ENCODE measurements at places on chromosomes 1 and 21.

- peak; percentile 23 for DNase-seq
Observed at GRCh38 chr1:177209357-177209756, 38.6 kb downstream of the BRINP2 start.

DNA sequence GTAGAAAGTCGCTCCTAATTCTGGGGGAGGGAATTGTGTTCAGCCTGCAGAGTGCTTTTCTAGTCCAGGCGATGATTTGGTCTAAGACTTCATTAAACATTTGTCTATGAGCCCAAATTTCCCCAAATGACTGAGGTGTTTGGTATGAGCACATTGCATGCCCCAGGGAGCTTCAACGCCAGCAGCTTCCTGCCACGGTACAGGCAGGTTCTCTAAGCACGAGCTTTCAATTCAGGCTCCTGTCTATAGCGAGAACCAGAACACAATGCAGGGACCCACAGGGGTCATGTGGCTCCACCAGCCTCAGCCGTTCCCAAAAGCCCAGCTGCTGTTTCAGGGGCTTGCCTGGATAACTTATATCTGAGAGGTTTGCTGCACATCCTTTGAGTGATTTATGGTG is 34.1 kb upstream of the H6PD start:
- DNase-seq: no peak

DNA sequence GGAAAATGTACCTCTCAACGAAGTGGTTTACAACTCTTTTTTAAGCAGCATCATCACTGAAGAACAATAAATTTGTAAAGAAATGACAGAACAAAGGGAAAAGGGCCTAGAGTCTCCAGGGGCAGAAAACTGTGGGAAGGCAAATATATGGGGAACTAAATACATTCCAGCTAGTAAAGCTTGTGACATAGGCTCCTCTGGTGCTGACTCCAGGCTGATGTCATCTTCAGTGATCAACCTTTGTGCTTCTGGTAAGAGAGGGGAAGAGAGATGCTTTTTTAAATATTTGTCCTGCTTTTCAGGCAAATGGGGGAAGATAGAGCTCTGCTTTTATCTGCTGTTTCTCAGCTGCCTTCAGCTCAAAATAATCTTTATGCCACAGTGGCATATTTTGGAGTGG is 323.2 kb downstream of the LRRIQ3 start:
- DNase-seq: no peak

GRCh38 chr1:100721526-100722207 is 2.1 kb downstream of the VCAM1 start:
- no peak for DNase-seq

- no peak for DNase-seq
Observed at GRCh38 chr1:53460666-53461322, 1.6 kb downstream of the DMRTB1 start.

GRCh38 chr1:8170059-8170835 is 144.1 kb upstream of the ERRFI1 start:
- DNase-seq: no peak

DNA sequence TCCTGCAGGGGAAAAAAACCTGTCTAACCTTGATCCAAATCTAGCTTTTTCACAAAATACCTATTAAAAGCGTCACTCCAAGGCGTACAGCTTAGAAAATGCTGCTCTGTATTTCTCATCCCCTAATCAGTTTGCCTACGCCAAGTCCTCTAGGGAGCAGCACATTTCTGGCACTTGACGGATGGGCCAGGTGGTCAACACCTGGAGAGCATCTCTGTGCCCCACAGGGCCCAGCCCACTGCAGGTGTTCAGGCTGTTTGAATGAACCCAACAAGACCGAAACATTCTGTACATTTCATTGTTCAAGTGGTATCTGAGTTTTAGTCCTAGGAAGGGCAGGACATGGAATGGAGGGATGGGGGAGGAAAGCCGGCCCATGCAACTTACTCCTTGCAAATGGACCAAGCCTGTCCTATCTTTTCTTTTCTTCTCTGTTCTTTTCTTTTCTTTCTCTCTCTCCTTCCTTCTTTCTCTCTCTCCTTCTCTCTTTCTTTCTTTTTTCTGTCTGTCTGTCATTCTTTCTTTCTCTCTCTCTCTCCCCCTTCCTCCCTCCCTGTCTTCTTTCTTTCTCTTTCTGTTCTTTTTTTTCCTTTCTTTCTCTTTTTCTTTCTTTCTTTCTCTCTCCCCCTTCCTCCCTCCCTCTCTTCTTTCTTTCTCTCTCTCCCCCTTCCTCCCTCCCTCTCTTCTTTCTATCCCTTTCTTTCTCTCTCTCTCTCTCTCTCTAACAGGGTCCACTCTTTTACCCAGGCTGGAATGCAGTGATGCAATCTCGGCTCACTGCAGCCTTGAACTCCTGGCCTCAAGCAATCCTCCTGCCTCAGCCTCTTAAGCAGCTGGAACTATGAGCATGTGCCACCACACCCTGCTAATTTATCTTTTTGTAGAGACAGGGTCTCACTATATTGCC is 29.1 kb downstream of the IGFN1 start:
- no peak for DNase-seq

DNA sequence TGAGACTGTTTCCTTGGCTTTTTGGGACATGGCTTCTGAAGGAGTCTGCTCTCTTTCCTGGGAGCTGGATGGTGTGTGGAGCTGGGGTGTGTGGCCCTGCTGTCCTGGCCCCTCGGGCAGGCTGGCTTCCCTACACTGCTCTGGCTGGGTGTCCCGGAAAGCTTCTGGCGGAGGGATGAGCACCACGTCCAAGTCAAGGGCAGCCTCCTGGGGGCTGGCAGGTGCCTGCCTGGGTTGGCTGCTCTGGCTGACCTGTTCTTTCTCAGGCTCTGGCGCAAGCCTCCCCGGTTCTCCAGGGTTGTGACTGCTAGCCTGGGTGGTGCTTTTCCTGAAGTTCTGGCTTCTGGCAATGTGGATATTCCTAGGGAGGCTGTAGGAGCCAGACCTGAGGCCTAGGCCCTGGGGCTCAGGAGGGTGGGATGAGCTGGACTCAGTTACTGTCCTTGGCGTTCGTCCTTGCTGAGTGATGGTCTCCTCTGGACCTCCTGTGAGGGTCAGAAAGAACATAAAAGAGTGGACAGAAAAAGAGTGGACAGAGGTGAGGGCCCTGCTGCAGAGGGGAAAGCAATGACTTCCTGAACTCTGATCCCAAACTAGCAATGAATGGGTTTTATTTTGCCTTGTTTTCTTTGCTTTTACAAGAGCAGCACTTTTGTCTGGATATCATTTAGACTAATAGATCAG is 9.4 kb downstream of the C1orf116 start:
- DNase-seq: no peak

DNA sequence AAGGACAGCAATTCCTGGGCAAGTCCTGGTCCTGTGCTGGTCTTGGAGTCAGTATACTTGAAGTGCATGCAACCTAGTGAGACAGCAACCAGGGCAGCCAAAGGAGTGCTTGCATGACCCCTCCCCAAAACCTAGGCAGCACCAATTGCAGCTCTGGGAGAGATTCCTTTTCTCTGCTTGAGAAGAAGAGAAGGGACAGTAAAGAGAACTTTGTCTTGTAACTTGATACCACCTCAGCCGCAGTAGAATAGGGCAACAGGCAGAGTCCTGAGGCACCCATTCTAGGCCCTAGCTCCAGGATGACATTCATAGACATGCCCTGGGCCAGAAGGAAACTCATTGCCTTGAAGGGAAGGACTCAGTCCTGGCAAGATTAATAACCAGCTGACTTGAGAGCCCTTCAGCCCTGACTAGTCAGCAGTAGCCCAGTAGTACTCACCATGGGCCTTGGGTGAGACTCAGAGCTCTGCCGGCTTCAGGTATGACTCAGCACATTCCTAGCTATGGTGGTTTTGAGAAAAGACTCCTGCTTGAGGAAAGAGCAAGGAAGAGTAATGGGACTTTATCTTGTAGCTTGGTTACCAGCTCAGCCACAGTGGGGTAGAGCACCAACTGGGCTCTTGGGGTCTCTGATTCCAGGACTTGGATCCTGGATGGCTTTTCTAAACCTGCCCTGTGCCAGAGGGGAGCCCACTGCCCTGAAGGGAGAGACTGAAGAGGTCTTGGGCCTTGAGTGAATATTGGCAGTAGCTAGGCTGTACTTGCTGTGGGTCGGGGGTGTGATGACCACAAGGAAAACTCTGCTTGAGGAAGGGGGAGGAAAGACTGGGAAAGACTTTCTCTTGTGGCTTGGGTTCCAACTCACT is 51.7 kb upstream of the ACADM start:
- no peak for DNase-seq

GRCh38 chr1:171929121-171929520 is 87.8 kb downstream of the DNM3 start:
- no peak for DNase-seq

GRCh38 chr1:226687426-226687825 is 51.7 kb downstream of the ITPKB start:
- DNase-seq: no peak

DNA sequence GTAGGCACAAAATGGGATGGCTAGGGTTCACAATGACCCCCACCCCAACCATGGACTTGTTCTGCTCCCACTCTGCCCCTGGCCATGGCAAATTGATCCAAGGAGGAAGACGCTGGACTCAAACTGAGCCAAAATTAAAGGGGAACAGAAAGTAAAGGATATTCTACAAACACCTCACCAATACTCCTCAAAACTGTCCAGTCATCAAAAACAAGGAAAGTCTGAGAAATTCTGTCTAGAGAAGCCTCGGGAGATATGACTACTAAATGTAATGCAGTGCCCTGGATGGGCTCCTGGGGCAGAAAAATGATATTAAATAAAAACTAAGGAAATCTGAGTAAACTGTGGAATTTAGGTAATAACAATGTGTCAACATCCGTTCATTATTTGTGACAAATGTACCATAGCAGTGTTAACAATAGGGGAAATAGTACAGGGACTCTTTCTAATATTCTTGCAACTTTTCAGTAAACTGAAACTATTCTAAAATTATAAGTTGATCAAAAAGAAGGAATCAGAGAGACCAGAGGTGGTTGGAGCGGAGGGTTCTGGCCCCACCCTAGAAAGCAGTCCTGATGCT is 45.0 kb downstream of the MIS18A start:
- no peak for DNase-seq

GRCh38 chr1:218164111-218164929 is 120.8 kb upstream of the RRP15 start:
- DNase-seq: peak; percentile 61

DNA sequence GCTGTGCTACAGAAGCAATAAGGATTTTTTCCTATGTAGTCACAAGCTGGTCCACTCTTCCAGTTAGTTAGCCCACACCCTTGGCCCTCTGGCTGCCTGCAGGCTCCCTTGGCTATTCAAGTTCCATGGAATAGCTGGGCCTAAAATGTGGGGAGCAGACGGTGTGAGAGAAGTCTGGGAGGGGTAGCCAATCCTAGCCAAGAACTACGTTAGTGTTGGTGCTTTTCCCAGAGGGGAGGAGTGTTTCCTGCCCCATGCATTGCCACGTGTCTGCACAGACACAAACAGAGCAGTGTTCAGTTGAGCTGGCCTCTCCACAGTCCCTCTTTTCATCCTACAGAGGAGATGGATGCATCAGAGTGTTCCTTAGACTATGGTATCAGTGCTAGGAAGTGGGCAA is 59.0 kb upstream of the IPO9 start:
- no peak for DNase-seq

- no peak for DNase-seq
Observed at GRCh38 chr1:56095696-56096665, 483.4 kb downstream of the PLPP3 start.

- DNase-seq: no peak
Observed at GRCh38 chr21:35120631-35121180, 71.6 kb upstream of the RUNX1 start.

DNA sequence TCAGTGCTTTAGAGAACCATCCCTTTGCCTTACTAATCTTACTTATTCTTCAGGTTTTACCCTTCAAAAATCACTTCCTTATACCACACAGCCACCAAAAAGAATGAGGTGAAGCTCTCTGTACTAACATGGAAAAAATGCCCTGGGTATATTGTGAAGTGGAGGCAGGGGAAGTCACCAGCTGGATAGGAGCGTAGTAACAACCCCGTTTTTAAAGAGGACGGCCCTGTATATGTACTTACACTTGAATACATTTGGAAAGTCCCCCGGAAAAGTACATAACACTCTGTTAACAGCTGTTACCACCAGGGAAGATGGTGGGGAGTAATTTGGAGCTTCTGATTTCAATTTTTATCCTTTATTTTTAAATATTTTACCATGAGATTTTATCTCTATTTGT is 28.2 kb upstream of the KHDRBS1 start:
- DNase-seq: no peak

DNA sequence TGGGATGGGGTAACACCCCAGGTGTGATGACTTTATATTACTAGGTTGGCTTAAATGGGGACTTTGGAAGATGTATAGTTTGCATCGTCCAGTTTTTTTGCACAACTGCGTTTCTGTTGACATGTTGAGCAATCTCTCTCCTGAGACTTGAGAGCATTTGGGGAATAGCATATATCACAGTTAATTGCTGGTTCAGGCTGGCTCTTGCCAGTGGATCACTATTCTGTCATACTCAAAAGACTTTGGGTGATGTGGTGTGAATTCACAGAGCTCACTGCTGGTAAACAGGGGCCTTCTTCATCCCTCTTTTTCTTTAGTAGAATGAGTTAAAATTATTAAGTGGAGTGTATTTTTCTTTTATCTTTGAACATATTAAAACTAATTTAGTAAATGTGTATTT is 44.3 kb downstream of the LHX9 start:
- no peak for DNase-seq

- no peak for DNase-seq
Observed at GRCh38 chr1:186679924-186680244, 339 bp downstream of the PTGS2 start.

DNA sequence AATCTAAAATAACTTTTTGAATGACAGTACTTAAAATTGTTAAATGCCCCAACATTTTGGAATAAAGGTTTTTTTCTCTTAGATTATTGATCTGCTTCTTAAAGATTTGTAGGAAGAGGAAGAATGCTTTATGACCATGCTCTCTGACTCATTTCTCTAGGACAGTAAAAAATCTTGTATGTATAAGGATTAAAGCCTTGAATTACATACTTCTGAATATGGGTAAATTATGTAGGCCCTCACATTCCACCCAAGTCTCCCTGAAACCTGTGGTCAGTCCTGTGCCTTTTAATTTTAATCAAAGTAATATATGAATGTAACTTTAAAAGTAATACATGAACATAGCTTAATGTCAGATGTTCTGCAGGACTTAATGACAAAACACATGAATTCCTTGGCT is 50.5 kb downstream of the ABCD3 start:
- no peak for DNase-seq

DNA sequence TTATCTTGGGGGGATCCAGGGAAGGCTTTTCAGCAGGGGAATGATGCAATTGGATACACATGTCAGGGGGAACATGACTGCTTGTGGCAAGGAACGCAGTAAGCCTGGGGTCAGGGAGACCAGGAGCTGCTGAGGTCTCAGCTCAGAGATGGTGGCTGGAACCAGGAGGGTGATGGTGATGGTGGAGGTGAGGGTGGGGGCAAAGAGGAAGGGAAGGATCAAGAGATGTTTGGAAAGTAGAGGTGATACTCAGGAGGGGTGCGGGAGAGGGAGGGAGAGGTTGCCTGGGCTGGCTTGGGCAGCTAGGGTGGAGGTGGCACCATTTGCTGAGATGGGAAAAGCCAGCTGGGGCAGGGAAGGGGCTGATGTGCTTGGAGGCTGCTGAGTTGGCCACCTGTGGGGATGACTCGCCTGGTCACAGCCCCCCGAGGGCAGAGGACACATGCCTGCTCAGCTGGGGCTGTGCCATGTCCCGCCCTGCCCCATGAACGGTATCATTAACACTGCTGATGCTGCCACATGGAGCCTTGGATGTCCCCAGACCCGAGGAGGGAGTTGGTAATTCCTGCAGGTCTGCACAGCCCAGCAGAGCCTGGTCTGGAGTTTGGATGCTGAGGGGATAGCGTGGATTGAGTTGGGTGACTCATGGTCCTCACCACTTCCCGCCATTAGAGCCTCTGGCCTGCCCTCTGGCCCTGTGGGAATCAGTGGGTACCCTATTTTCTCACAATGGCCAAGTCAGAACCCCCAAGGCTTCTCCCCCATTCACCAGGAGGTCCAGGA is 6.3 kb upstream of the PADI1 start:
- no peak for DNase-seq
